ENCODE measurements at places on chromosomes 7 and 10.

DNA sequence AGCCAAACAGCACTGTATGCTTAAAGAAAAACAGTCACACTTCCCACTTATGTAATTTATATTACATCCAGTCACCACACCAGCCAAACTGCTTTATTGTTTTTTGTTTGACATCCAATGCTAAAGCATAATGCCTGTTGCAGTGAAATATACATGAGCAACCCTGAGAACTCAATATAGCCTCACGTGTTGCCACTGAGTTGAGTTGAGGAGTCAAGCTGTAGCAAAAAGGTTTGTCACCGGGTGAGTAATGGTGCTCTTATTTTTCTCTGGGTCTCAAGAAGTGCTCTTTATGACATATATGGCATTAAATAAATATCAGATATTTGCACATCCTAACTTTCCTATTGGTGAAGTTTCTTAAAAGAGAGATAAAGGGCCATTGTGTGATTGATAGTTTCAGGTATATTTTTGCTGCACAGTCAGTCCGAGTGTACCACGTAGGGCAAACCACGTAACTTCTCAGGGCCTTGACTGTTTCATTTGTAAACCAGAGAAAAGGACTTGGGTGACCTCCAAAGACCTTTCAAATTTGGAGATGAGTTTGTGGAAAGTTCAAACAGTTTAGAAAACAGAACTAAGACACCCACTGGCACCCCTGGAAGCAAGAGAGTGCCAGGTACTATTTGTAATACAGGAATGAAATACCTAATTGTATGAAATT is 168.5 kb downstream of the CFTR start:
- DNase-seq = no peak

DNA sequence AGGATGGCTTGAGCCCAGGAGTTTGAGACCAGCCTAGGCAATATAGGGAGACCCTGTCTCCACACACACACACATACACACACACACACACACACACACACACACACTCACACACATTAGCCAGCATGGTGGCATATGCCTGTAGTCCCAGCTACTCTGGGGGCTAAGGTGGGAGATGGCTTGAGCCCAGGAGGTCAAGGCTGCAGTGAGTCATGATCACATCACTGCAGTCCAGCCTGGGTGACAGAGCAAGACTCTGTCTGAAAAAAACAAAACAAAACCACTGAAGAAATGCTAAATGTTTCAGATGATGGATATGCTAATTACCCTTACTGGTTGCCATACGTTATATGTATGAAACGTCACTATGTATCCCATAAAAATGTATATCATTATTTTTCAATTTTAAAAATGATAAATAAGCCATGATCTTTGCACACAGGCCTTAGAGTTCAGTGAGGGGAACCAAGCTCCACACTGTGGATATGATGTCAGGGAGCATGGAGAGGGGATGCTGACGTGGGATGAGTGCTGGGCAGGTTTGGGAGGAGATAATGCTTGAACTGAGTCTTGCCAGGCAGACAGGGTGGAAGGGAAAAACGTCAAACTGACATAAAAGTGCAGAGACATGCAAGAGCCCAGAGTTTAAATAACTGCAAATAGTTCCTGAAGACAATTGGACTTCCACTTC is 45.9 kb upstream of the ARHGAP12 start:
- DNase-seq = no peak

DNA sequence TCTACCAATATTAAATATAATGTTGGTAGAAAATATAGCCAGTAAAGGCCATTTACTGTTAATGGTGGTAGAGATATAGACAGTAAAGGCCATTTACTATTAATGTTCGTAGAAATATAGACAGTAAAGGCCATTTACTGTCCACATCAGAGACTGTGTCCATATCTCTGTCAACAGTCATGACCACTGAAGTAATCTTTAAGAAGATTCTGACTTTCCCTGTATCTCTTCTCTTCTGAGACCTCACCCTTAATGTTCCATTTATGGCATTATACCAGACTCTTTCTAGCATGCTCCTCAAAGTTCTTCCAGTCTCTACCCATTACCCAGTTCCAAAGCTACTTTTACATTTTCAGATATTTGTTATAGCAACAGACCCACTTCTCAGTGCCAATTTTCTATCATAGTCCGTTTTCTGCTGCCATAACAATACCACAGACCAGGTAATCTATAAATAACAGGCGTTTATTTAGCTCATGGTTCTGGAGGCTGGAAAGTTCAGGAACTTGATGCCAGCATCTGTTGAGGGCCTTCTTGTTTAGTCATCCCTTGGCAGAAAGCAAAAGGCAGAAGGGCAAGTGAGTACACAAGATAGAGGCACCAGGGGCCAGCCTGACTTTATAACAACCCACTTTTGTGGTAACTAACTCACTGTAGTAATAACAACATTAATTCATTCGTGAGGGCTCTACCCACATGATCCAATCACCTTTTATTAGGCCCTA is 7.9 kb upstream of the NUDCD3 start:
- no peak for DNase-seq

- DNase-seq = peak; percentile 37
Measured at GRCh38 chr7:66629222-66630062, 761 bp downstream of the KCTD7 start.

DNA sequence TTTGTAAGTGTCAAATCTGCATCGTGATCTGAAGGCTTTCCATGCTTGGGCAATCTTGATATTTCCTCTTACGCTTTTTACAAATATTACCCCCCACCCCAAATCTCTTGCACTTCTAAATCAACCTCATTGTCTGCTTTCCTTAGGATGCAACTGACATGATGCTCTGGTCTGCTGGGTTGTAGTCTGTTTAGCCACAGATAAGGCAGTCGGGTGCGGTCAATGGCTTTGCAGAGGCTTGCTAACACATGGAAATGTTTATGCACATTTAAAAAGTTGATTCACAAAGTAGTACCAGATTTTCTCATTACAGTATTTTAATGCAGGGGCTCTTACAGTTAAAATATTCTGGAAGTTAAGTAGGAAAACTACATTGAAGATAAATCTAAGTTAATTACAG is 172.5 kb downstream of the BAMBI start:
- no peak for DNase-seq

- no peak for DNase-seq
Measured at GRCh38 chr7:141609576-141609975, 58.4 kb downstream of the AGK start.

DNA sequence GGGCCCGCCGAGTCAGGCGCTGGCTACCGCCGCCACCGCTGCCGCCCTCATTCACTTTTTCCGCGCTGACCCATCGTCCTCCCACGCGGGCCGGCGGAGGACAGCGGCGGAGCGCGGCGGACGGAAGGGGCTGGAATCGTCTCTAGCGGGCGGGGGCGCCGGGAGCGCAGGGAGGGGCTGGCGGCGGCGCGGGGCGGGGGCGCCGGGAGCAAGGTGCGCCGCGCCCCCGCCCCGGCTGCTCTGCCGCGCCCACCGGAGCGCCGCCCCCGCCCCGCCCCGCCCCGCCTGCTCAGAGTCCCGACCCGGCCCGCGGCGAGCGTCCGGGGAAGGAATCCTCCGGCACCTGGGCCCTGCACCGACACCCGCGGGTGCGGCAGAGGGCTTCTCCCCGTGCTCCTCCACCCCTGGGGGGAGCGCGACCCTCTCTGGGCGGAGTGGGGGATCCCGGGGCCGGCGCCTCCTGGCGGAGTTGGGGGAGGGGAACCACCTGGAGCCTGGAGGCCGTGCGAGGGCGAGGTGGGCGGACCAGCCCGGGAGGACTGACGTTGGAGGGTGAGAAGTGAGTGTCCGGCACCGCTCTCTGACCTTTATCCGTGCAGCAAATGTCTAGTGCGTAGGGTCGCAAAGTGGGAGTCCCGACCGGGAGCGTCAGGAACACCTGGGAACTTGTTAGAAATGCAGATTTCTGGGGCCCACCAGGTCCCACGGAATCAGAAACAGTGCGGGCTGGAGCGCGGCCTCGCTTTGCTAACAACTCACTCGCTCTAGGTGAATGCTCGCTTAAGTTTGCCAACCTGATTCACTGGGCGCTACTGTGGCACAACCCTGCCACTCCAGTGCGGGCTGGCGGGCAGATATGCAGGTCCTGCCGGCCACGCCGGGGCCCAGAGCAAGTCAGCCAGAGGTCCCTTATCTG is at the start of gene COBL:
Gene COBL, minus strand, starts transcription at position 144 of the 916 bp plus-strand sequence. CDS start 176 bp downstream, outside the sequence.
- DNase-seq = peak; percentile 51

GRCh38 chr10:110356628-110357245 is 52.0 kb upstream of the SMNDC1 start:
- DNase-seq = no peak

GRCh38 chr7:139242741-139243281 is 11.8 kb downstream of the UBN2 start:
- no peak for DNase-seq

Data from retina (tissue), 1 donor.